Suppressor macrophage treated with lipopolysaccharide for 4 hours (primary cell): ENCODE measurements at places on chromosomes 5 and 9.

DNA sequence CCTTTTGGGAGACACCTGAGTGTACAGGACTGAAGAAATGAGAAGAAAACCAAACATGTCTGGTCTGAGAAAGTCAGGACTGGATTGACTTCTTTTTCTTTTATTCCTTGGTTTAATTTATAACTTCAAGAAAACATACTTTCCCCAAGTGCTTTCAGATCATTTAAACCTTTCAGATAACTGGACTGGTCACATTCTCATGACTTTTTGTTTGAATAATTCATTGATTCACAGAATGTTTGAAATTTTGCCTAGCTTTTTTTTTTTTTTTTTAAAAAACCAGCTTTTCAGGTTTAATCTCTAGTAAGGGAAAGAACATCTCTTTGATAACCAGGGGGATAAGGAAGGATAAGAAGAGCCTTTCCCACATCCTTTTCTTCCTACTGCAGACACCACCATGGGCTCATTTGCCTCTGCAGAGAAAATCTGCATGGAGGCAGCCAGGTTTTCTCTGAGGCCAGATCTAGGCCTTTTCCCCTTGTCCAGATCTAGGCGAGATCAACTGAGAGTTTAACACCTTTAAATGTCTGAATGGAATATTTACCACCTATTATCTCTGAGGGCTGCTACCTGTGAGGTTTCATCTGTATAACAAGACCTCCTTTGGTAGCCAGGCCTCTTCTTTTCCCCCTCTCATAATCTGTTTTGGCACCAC is 45.0 kb upstream of the SLC28A3 start:
- no peak for DNase-seq

DNA sequence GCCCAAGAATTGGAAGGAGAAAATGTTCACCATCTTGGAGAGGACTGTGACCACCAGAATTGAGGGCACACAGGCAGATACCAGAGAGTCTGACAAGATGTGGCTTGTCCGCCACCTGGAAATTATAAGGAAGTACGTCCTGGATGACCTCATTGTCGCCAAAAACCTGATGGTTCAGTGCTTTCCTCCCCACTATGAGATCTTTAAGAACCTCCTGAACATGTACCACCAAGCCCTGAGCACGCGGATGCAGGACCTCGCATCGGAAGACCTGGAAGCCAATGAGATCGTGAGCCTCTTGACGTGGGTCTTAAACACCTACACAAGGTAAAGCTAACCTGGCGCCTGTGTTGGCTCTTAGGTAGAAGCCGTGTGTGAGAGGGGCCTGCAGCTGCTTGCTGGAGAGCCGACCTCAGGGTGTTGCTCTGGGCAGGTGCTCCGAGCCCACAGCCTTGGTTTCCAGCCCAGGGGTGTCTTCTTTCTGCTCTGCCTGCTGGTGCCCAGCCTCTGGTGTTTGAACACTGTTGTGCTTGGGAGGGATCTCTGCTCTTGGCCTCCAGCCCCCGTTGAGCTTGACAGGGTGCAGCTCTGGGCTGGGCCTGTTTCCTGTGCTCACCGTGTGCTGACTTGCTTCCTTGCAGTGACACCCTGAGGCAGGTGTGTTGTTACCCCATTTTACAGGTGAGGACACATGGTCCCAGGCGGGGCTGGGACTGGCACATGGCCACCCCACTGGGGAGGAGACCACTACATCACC is 10.9 kb downstream of the EXOC3 start:
- DNase-seq = no peak

- DNase-seq = peak; percentile 20
Observed at GRCh38 chr5:74630453-74631066, 10.0 kb downstream of the ENC1 start.

GRCh38 chr9:15373881-15374280 is 48.8 kb upstream of the SNAPC3 start:
- DNase-seq = no peak

- no peak for DNase-seq
Observed at GRCh38 chr5:53063176-53063575, 46.4 kb downstream of the MOCS2 start.

DNA sequence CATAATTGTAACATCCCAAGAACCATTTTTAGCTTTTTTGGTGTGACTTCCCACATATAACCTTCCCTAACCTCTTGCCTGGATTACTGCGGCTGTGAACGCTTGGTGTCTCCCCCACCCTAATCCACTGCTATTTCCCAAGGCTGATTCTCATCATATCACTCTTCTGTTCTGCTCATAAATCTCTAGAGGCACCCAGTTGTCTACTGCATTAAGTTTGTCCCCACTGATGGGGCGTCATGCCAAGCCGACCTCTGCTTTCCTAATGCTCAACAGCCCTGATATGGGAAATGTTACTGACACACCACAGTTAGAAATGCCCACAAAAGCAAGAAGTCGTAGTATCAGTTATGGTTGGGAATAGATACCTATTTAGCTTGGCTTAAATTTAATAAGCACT is 24.4 kb downstream of the NPR3 start:
- DNase-seq = no peak

GRCh38 chr5:170444181-170444580 is 55.0 kb upstream of the KCNMB1 start:
- DNase-seq = no peak

- no peak for DNase-seq
Observed at GRCh38 chr5:147303251-147303650, 68.4 kb downstream of the STK32A start.

DNA sequence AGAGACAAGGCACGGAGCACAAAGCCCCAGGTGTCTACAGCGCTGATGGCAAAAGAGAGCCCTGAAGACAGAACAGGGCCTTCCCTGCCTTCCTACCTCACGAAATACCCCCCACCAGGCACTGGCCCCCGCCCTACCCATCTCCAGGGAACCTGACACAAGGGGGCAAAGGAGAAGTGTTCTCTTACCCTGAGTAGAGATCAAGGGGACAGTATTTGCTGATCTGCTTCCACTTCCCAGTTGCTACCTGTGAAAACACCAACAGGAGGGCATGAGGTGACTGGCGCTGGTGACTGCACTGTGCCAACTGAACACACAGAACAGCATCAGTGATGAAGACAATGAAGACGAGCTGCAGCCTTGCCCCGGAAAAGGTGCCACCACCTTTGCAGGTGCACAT is 27.4 kb downstream of the IPPK start:
- DNase-seq = no peak

GRCh38 chr5:58072300-58072965 is 387.5 kb downstream of the PLK2 start:
- no peak for DNase-seq

- no peak for DNase-seq
Observed at GRCh38 chr5:17279487-17279886, 62.1 kb downstream of the BASP1 start.

GRCh38 chr9:76996700-76997099 is 22.8 kb upstream of the FOXB2 start:
- DNase-seq = no peak

GRCh38 chr5:5386329-5386728 is 36.1 kb upstream of the ICE1 start:
- DNase-seq = no peak

- DNase-seq = no peak
Observed at GRCh38 chr9:110016340-110016739, 191.6 kb downstream of the C9orf152 start.

DNA sequence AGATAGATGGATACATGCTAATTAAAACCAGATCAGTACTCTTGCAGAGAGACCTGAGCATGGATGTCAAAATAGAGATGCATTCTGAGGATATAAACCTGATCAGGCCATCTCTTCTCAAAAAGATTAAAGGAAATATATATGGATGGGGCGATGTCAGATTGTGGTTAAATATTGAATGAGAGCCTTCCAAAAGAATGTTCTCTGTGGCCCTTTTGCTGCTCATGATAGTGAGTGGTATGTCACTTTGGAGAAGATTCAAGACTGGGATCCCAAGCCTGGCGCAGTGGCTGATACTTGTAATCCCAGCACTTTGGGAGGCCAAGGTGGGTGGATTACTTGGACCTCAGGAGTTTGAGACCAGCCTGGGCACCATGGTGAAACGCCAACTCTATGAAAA is 20.5 kb downstream of the ZNF131 start:
- no peak for DNase-seq

GRCh38 chr5:607541-608428 is 4.4 kb upstream of the CEP72 start:
- DNase-seq = peak; percentile 54

- DNase-seq = peak; percentile 27
Observed at GRCh38 chr9:125428060-125428901, 166.7 kb downstream of the GAPVD1 start.

DNA sequence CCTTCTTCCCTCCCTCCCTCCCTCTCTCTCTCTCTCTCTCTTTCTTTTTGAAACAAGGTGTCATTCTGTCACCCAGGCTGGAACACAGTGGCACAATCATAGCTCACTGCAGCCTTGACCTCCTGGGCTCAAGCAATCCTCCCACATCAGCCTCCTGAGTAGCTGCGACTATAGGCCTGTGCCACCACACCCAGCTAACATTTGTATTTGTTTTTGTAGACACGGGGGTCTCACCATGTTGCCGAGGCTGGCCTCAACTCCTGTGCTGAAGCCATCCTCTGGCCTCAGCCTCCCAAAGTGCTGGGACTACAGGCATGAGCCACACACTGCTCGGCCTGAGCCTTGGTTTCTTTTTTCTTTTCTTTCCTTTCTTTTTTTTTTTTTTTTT is 45.8 kb downstream of the PLPP7 start:
- no peak for DNase-seq

GRCh38 chr9:100515578-100516494 is 42.9 kb downstream of the TMEFF1 start:
- no peak for DNase-seq

GRCh38 chr5:157845914-157846598 is 12.9 kb downstream of the CLINT1 start:
- no peak for DNase-seq

GRCh38 chr5:164672931-164673694 is 1167.7 kb downstream of the MAT2B start:
- DNase-seq = peak; percentile 16

GRCh38 chr5:89342106-89342876 is 459.3 kb upstream of the MEF2C start:
- DNase-seq = no peak

DNA sequence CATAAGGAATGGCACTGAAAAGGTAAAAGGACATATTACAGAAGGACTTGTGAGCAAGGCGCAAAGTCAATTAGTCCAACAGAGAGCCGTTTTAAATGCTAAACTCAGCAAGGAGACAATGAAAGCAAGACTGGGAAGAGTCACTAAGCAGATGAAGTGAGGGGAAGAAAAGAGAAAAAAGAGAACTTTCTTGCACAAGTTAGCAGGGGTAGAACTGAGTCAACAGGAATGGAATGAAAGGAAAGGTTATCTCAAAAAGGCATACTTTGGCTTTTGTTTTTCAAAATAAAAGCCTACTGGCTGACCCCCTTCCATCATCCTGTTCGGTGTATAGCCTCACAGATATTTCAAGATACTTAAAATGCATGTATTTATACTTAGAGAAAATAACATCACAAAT is 75.0 kb downstream of the NR6A1 start:
- no peak for DNase-seq

DNA sequence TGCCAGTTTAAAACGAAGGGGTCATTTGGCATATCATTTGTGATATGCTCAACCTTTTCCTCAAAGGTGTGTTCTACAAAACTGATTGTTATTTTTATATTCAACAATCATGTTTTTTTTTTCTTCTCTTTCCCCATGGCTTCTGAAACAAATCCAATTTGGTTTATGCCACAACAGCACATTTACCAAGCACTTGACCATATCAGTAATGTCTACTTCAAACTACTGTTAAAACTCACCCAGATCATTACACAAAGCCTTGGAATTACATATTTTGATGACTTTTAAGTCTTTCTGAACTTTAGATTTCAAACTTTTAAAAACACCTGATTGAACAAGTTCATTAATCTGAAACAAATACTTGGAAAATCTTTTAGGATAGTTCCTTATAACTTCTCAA is 29.2 kb downstream of the PWWP2A start:
- no peak for DNase-seq

DNA sequence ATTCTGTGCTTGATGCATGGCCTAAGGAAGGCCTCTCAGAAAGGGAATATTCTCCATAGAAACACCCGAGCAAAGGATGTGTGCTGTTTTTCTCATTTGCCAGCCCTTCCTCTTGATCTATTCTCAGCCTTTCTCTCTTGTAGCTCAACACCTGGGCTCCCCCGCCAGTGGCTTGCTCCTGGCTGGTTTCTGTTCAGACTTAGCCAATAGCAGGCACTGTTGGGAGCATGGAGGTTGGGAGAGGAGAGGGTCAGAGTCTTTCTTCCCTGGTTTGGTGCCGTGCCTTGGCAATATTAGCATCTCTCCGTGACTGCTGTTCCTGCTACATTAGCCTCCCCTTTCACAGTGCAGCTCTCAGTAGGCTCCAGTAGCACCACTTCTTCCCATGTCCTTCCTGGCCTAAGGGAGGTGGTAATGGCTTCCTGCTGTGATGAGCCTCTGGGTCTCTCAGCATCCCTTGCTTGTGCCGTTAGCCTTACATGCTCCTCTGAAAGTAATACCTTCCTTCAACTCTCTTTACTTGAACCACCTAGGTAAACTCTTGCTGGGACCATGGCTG is 269.7 kb upstream of the GAS1 start:
- no peak for DNase-seq

- DNase-seq = no peak
Observed at GRCh38 chr5:56829137-56829908, 14.0 kb downstream of the MAP3K1 start.
